ENCODE measurements at places on chromosomes 3 and 15.
A peak's percentile ranks its signal among the peaks of the same experiment; 100 is the strongest.

GRCh38 chr3:42265059-42265991 lies 660 bp downstream of the CCK start:
- DNase-seq: no peak

DNA sequence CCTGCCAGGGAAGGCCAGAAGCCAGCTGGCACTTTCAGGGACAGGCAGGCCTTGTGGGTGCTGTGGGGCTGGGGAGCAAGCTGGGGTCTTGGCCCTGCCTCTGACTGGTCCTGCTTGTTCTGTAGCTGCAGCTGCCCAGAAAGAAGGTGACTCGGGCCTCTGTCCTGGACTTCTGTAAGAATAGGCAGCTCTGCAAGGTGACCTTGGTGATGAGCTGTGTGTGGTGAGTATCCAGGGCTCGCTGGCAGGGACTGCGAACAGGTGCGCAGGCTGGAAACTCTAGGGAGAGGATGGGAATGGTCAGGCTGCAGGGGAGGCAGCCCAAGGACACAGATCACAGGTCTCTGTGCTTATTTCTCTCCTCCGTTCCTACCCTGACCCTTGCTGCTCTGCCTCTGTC lies 31.2 kb downstream of the SLC22A14 start:
- no peak for DNase-seq

DNA sequence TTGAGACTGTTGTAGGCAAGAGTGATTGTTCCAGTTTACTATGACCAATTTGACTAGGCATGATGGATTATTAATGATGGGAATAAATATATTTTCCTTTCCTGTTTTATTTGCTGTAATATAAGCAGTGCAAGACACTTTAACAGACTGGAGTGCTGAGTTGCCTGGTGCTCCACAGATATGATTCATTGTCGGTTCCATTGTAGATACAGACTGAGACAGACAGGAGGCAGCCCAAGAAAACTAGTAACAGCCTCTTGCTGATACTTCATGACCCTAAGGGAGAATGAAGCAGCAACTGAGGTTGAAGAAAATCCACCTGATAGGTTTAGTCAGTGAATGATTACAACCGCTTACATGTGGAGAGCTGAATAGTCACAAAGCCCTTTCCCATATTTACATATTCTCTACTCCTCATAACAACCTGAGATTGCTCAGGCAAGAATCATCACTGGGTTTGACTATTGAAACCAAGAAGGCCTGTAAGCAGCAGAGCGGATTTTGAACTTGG lies 235.1 kb upstream of the TPRG1 start:
- no peak for DNase-seq

GRCh38 chr3:151673974-151674373 lies 59.8 kb upstream of the AADACL2 start:
- DNase-seq: no peak

GRCh38 chr15:48775546-48775945 lies 35.3 kb downstream of the CEP152 start:
- DNase-seq: no peak

GRCh38 chr15:96959501-96959900 lies 629.0 kb downstream of the NR2F2 start:
- DNase-seq: no peak

DNA sequence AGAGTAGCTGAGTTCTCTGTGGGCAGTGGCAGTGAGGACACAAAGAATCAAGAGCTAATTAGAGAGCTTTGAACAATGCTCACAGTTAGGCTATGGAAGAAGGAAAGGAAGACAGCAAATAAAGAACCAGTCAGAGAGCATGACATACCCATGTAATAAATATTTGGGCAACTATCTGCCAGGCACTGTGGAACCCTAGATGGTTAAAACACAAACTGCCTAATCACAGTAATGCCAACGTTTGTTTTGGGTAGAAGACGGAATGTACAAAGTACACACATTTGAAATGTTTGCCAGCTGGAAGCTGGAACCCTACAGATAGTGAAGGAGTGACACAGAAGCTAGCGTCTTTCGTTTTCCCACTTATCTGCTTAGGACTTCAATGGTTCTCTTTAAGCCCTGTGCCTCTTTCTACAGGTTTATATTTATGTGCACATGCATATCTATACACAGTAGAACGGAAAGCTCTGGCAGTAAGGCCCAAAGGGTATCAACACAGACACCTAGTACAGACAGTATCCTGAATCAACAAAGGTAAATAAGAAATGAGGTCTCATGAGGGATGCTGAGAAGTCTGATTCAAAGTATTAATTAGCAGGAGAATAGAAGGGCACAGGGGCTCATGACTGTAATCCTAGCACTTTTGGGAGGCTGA lies 44.6 kb downstream of the ANKRD28 start:
- DNase-seq: no peak

DNA sequence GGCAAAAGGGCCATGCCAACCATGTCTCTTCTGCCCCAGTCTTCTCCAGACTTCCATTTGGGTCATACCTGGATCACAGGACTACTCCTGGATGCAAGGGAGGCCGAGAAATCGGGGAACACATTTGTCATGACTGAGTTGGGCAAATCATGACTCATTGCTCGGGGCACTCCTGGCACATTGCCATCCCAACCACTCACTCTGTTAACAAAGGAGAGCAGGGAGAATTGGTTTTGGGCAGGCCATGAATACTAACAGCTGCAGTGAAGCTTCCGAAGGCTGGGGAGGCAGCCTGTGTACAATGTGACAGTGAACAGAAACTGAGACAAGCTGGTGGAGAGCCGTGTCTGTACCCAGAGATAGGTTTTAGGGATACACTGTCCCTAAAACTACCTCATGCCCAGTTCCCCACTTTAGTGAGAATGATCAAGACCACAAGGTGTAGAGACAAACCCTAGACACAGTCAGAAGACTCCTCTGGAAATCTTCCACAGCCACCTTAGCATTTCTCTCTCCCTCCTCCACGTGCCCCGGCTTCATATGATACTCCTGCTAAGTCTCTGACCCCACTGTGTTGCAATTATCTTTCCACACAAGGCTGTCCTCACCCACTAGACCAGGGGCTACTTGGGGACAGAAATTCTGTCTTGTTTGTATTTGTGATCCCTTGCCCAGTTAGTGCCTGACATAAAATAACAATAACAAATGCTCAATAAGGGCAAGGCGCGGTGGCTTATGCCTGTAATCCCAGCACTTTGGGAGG lies 10.5 kb upstream of the BUB1B start:
- DNase-seq: no peak

- DNase-seq: no peak
These were observed 121.9 kb downstream of the CHSY1 start for GRCh38 chr15:101129851-101130380.

GRCh38 chr3:17664923-17665322 lies 77.5 kb downstream of the TBC1D5 start:
- DNase-seq: no peak

GRCh38 chr3:64530434-64531049 lies 157.3 kb downstream of the ADAMTS9 start:
- DNase-seq: no peak

GRCh38 chr3:193813501-193813830 lies 220.5 kb downstream of the OPA1 start:
- DNase-seq: no peak

DNA sequence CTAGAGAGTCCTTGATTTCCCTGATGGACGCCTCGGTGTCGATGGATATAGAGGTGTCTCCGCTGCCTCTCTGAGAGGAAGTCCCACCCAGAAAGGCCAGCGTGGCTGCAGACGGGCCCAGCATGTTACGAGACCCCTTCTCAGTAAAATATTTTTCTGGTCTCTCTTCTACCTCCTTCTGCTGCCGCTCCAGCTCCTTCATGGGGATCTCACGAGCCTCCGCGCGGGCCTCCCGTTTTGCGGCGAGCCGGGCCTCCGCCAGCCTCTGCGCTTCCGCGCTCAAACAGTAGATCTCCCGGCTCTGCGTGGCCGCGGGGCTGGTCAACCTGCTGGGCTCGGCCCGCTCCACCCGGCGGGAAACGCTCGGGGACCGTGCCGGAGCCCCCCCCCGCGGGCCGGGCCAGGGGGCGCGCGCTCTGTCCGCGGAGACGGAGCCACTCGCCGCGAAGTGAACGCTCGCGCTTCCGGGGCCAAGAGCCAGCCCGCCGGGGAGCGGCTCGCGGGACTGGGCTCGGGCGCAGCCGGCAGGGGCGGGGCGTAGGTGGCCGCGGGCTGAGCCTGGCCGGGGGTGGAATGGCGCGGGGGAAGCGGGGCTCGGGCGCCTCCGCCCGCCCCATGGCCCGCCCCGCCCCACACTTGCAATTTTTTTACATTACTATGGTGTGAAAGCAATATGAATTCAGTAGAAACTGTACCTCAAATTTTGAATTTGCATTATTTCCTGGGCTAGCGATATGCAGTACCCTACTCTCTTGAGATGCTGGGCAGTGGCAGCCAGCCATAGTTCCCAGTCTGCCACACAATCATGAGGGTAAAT lies 10.2 kb upstream of the KCNMB3 start:
- peak; percentile 87 for DNase-seq

GRCh38 chr3:106425026-106425425 lies 556.2 kb upstream of the CBLB start:
- DNase-seq: no peak

DNA sequence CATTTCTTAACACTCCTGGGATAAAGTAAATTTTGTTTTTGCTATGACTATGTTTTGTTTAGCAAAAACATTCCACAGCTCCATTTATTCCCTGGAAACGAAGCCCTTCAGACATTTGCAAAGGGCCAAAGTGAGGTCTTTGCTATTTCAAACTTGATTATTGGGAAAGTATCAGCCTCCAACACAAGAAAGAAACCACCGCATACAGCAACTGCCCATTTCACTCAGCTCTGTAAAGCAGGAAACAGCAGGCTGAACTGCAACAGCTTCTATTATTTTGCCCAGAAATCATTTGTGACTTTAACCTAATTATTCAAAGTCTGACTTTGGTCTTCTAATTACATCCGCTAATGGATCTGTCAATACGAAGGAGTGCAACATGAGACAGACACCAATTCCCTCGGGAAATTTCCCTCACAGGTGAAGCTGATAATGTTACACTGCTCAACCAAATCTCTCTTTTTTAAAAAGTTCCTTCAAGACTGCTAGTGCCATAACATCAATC lies 72.1 kb downstream of the RFTN1 start:
- DNase-seq: no peak

DNA sequence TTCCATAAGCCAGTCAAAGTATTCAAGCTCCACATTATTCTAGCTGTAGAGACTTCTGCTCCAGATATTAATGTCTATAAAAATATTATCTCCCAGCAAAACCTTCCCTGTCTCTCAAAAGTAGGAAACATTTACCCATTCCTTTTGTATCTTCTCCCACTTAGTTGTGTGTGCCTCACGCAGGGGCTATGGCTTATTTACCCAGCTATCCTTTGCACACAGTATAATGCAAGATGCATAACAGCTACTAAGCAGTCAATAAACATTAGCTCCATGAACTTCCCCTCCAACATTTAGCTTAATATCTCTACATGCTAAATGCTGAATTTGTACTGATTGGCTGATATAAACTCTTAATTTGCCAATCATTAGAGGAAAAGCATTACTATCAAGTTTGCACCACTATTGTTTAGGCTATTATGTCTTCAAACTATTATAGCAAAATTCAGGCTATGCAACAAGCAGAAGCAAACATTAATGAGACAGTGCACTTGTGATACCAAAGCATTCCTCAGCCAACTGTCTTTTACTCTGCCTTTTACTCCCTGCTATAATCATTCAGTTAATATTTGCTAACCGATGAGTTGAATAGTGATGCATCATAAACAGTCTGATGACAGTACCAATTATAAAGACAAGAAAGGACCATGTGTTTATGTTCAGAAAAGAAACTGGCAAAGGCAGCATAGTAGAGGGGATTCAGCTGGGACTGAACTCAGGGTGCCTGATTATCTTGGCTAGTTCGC lies 81.2 kb downstream of the PLCH1 start:
- DNase-seq: no peak

- no peak for DNase-seq
These were observed 62.9 kb upstream of the AGBL1 start for GRCh38 chr15:86016750-86017149.

- DNase-seq: no peak
These were observed 9.1 kb upstream of the OXTR start for GRCh38 chr3:8778475-8778874.

DNA sequence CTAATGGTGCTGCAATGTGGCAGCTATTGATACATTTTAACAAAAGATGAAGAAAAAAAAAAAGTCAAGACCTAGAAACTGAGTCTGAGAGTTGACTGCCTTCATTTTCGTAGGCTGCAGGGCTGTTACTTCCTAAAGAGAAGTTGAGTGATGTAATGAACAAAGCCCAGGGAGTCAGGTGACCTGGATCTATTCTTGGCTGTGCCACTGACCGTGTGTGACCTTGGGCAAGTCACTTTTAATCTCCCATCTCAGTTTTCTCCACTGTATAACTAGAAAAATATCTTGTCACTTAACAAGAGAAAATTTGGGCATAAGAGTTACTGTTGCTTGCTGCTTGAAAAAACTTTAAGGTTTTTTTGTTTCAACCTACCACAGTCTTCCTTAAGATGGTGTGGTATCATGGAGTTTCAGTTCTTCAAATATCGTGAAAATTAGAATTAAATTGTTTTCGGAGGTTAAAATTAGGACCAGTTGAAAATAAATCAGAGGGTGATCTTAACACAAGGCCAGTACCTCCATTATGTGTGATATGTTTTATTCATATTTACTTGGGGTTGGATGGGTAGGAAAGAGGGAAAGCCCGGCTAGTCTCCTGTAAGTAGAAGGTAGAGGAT lies 5.8 kb downstream of the FMN1 start:
- DNase-seq: peak; percentile 41

DNA sequence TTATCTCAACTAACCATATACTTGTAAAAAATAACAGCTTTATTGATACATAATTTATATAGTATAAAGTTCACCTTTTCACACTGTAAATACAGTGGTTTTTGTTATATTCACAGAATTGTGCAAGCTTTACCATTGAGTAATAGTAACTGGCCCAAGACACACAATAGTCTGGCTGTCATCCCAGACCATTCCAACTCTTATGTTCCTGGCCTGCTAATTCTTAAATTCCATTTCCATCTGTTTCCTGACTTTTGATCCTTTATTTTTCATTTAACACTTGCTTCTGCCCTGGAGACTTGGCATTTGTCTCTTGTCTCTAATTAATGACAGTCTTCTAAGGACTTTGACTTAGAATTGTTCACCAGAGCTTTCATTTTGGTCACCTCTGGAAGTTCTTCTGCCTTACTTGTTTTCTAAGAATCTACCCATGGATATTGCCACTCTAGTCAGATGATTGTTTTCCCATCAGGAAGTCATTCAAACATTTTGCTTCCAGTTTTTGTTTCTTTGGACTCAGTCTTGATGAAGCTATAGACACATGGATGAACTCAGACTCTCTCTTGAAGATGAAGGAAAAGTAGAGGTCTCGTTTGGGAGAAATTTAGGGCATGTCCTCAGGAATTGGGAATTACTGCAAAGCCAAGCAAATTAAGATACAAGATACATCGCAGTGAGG lies 27.2 kb upstream of the PLSCR4 start:
- no peak for DNase-seq

GRCh38 chr3:187212196-187212545 lies 14.9 kb downstream of the RTP1 start:
- no peak for DNase-seq

DNA sequence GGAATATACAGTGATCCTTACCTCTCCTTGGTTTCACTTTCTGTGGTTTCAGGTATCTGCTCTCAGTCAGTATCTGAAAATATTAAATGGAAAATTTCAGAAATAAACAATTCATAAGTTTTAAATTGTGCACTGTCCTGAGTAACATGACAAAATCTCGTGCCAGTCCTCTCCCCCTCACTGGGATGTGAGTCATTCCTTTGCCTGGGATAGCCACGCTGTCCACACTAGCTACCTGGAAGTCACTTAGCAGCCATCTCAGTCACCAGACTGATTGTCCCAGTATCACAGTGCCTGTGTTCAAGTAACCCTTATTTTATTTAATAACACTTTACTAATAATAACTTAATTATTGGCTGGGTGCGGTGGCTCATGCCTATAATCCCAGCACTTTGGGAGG lies 15.3 kb upstream of the KLHL25 start:
- no peak for DNase-seq

GRCh38 chr3:55305696-55306485 lies 181.2 kb downstream of the WNT5A start:
- no peak for DNase-seq
